ENCODE measurements at places on chromosomes 7 and 10.

GRCh38 chr10:51960494-51960895, 261.1 kb upstream of the CSTF2T start:
- DNase-seq: no peak

- DNase-seq: no peak
Observed at GRCh38 chr7:148044173-148044572, 546.4 kb upstream of the C7orf33 start.

DNA sequence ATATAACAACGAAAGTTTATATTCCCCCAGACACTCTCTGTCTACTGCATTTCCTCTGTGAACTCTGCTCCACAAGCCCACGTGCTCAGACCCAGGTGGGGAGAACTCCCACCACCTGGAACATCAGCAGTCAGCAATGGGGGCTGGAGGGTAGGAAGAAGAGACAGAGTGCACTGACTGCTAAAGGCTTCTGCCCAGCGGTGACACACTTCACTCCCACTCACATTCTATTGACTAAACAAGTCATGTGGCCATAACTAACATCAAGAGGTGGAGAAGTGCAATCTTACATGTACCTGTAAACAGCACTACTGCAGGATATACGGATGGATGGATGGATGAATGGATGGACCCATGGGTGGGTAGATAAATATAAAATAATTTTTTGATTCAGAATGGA, 122.2 kb downstream of the MPP7 start:
- no peak for DNase-seq

- DNase-seq: no peak
Observed at GRCh38 chr10:3248526-3249306, 76.1 kb upstream of the PITRM1 start.
